ENCODE measurements at places on chromosomes 2 and 18.

DNA sequence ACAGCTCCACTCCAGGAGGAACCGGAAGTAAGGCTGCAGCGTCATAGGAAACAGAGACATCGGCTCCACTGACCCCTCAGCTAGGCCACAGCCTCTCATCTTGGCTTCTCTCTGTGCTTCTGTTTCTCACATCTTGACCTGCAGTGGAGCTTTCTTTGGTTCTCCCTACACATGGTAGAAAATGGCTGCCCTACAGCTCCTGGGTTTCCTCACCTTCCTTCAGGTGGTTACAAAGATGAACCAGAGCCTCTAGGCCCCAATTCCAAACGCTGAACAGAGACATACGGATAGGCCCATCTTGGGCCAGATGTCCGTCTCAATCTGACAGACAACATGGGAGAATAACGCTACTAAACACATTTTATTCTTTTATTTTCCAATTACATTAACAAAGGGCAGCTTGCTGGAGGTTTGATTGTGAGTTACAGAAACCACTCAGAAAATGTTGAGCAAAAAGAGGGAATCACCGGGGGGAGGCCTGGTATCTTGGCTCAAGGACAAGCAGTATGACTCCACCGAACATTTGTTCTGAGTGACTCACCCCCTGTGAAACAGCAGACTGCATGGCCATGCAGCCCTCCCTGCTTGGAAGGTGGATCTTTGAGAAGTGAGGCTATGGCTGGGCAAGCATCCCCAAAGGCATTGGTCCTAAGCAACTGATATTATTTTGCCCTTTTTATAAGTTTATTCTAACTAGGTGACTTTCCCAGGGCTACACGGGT, 303.5 kb downstream of the CDCA7 start:
- DNase-seq = no peak

GRCh38 chr2:160305081-160305750, 105.1 kb upstream of the ITGB6 start:
- DNase-seq = no peak

DNA sequence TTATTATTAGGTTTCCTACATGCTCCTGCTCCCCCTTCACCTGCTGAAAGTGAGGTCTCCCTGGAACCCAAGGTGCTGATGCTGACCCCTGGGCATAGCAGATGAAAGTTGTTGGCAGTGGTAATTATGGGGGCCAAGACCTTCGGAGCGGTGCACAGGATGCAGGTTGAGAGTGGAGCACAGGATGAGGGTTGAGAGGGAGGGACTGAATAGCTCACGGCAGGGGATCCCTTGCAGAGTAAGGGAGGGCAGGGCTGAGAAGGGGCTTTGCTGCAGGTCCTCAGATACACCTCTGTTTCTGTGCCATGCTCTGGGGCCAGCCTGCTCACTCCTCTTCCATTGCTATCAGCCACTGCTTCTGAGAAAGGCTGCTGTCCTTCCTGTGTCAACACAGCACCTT, 163.3 kb downstream of the FHOD3 start:
- DNase-seq = no peak

GRCh38 chr18:42032447-42032846, 77.4 kb downstream of the PIK3C3 start:
- no peak for DNase-seq

- peak; percentile 51 for DNase-seq
Measured at GRCh38 chr18:9494778-9495331, 19.5 kb downstream of the RALBP1 start.

DNA sequence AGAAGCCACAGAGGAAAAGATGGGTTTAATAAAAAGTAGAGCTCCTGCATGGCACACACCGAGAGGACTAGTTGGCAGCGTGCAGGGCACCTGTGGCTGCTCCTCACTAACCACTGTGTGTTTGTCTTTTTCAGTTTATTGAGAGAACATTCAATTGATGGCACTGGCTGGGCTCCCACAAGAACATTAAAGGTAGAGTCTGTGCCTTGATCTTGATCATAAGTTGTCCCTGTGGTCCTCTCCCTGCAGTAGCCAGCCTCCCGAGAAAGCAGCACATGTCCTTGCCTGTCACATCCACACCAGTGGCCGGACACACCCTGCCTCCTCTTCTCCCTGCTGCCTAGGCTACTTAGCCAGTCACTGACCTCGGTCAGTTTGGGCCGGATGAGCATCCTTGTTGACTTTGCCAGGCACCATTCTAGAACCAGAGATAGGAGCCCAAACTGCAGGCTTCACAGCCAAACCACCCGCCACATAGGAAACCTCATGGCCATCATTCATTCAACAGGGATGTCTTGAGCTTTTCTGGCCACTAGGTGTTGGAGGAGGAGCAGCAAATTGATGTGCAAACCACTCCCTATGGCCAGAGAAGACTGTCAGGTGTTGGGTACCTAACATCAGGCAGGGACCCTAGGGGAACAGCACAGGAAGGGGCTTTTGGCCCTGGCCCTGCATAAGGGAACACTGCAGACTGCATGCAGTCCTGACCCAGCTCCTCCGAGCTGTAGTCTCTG, 30.2 kb upstream of the SCLY start:
- DNase-seq = no peak

DNA sequence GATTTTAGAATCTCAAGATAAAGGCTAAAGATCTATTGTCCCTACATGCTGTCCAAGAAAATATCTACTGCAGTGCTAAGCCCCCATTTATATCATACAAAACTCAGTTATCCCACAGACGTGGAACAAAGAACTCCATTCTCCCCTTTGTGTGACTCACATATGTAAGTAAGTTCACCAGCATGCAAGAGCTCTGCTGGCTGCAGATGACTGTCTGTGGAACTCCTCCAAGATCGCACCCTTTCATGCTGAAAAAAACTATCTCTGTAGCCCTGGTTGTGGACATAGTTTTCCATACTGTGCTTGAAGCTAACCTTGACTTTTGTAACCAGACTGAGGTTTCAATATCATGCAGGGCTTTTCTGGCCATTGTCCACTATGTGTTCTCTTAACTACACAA, 207.1 kb downstream of the ZNF521 start:
- DNase-seq = no peak

DNA sequence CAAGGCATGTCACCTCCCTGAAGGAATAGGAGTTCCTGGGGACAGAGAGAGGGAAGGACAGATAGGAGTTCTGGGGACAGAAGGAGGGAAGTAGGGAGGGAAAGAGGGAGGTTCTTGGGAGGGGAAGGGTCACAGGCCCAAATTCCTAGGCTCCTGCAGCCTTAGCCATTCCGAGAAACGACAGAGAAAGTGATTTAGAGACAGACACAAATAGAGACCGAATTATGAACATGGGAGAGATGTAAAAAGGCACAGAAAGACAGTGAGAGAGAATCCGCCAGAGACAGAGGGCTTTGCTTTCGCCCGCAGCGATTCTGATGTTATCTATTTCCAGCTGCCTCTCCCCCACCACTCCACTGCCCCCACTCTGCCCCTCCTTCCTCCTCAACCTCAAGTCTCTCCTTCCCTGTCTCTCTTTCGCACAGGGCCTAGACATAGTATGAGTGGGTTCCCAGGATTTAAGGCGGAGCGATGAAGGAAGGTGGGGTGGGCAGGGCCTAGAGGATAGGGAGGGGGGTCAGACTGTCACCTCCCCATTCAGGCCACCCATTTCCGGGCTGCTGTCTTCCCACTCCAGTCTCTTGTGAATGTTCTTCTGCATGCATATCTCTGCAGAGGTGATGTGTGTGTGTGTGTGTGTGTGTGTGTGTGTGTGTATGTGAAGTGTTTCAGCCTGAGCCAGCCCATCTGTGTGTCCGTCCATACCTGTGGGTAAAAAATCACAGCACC, 3.3 kb upstream of the WNT6 start:
- no peak for DNase-seq

All from CD14-positive monocyte (primary cell).